ENCODE measurements at places on chromosomes 7 and 10. TPM values are rescaled to one million over a fixed set of nuclear protein-coding genes. Genes with fewer than 3 reads are reported as not detected.

- DNase-seq: peak; percentile 35
Measured at GRCh38 chr10:88557658-88558057, 25.5 kb downstream of the RNLS start.

DNA sequence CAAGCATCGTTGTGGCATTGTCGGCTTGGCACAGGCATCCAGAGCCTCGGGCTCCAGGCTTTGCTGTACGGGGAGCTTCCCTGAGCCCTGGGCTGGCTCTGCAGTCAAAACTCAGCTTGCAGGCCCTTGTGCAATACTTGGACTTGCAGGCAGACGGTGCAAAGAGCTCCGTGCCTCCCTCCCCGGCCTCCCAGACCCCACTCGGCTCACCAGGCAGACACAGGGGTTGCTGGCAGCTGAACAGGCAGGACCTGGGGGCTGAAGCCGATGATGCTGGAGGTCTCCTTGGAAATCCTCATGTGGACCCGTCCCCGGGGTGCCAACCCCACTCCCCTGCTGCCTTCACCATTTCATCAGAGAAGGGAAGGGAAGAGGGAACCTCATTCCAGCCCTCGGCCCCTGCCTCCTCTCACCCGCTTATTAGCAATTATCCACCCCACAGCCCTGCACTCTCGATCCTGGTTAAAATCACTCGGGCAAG lies 59.6 kb upstream of the GNA12 start:
- no peak for DNase-seq

GRCh38 chr10:103789771-103790201 lies 65.6 kb downstream of the SH3PXD2A start:
- peak; percentile 65 for DNase-seq

DNA sequence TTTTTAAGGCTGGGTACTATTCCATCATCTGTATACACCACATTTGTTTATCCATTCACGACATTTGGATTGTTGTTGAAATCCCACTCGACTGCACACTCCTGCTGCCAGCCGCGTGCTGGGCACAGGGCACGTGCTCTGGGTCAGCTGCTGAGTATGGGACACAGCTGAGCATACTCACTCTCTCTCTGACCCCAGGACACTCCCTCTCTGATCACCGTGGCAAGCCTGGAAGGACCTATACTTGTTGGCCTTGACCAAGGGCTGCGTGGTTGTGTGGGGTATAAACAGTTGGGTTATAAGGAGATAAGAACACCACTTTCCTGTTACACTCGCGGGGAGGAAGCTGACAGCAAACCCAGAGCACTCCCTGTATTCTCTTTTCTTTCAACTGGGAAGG lies 153.0 kb upstream of the RHEB start:
- DNase-seq: no peak

Gene TMEM254
- total RNA-seq: 15.5 TPM

Gene PKD2L1
- total RNA-seq: not detected

DNA sequence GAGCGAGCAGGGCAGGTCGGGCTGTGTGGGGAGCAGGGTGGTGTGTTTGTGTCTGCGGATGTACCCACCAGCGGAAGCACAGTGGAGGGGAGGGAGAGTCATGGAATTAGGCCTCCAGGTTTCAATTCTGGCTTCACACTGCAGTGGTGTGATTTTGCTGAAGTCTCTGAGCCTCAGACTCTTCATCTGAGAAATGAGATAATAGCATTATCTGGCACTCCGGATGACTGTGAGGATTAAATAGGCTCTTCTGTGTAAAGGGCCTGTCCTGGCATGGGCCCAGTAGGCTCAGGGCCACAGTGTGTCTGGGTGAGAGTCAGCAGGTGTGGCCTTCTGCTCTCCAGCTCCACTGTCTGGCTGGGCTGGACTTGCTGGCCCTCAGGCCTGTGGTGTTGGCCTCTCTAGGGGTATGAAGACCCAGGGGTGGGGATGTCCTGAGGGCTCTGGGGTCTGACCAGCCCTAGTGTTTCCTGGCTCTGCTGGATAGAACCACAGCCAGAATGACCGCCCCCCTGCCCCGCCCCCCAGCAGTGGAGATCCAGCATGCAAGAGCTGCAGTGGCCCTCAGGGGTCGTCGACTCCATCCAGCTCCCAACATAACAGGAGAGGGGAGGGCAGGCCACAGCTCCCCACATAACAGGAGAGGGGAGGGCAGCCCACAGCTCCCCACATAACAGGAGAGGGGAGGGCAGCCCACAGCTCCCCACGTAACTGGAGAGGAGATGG lies 178.6 kb downstream of the RPS24 start:
- DNase-seq: no peak

Measured in mammary epithelial cell (primary cell).